Posterior vena cava (tissue), 2 donors: ENCODE measurements at places on chromosomes 5 and 9. TPM values are rescaled to one million over a fixed set of nuclear protein-coding genes. Genes with fewer than 3 reads are reported as not detected.

Gene DCANP1
- total RNA-seq: not detected

Gene MATR3
- 148 TPM for total RNA-seq

Gene CLIC3
- 1.9 TPM for total RNA-seq

Gene MAMDC4
- total RNA-seq: 2.4 TPM

Gene ATP10B
- not detected for total RNA-seq

Gene PAM
- total RNA-seq: 357 TPM

Gene C9orf153
- total RNA-seq: 0.24 TPM

Gene ECSCR
- total RNA-seq: 46.6 TPM

- no peak for DNase-seq
These were observed 335.4 kb downstream of the MAN2A1 start for GRCh38 chr5:110025160-110025559.

DNA sequence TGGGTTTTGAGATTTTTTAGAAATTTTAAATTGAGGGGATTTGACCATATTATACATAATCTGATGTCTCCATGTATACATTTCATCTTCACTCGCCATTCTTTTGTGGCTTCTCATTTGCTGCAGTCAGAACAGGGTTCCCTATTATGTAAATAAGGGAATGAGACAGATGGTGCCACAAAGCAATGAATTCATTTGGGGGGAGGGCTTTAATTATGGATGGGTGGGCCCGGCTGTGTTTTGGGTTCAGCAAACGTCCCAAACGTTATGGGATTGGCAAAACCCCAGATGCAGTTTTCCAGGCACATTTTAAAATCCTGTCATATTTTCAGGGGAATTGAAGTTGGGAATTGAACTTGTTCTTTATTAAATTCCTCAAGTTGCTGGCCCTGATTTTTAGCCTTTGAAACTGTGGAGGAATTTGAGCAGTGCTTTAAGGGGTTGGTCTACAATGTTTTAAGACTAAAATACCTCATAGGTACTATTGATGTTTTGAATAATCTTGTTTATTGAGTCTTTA lies 558.5 kb upstream of the ZNF462 start:
- no peak for DNase-seq

DNA sequence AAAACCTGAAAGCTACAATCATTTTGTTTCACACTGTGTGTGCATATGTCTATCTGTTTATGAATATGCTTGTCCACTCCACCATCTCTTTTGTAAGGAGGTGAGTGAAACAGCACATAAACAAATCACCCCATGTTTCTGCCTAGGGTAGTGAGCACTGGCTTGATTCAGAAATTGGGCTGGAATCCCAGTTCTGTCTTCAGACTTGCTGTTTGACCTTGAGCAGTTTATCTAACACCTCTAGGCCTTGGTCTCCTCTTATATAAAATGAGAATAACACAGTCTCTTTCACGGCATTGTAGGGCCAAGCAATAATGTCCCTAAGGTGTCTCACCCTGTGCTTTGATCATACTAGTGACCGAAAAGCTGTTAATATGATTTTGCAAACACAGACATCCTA lies 61.2 kb downstream of the ZNF366 start:
- no peak for DNase-seq

DNA sequence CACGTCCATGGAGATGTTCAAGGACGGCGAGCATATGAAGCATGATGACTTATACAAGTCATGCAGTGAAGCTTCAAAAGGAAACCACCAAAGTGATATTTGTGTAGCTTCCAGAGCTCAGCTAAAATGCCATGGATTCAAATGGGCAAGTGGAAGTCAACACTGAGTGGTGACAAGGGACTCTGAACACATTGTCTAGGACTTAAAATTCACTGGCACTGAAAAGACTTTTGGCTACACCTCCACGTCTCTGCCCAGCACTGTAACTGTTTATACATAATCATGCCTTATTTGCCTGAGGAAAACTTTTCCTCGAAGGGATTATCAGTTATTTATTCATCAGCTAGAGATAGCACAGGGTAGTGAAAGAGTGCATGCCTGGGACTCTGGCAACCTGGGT lies 15.2 kb downstream of the CTXN3 start:
- DNase-seq: no peak

DNA sequence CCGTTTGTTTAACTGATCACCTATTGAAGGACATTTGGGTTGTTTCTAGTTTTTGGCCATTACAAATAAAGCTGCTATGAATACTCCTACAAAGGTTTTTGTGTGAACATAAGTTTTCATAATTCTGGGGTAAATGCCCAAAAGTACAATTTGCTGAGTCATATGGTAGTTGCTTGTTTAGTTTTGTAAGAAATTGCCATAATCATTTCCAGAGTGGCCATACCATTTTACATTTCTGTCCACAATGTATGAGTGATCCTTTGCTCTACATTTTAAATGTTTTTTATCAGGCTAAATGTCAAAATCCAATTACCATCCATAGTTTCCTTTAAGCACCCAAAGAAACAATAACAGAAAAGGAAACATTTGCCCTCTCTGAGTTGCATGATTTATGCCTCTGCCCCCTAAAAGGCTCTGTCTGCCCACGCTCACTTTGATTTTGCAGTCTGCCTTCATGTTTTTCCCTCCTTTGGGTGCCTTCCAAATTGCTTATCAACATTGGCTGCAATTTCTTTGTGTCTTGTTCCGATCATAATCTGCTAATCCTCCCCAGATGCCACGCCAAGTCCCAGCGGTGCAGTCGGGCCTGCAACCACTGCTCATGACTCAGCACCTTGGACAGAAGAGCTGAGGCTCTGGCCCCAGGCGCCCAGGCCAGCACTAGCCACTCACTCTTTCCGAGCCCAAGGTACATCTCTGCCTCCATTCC lies 339.2 kb downstream of the PIK3R1 start:
- DNase-seq: peak; percentile 95

DNA sequence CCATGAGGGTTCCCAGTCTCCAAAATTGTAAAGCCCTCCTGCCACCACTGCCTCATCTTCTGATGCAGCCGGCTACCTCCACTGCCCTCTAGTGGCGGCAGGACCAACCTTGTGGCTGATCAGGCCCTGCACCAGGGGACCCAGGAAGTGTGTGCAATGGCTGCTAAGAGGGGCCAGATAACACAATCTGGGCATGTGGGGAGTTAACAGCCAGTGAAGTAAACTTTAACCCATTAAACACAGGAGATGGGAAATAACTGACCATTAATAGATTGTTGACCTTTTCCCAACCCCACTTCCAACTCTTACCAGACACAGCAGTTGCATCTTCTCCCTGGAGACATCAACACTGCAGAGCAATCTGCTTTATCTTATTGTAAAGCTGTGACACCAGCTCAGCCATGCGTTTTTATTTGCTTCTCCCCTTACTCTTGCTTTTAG lies 63.3 kb downstream of the FREM1 start:
- peak; percentile 78 for DNase-seq

DNA sequence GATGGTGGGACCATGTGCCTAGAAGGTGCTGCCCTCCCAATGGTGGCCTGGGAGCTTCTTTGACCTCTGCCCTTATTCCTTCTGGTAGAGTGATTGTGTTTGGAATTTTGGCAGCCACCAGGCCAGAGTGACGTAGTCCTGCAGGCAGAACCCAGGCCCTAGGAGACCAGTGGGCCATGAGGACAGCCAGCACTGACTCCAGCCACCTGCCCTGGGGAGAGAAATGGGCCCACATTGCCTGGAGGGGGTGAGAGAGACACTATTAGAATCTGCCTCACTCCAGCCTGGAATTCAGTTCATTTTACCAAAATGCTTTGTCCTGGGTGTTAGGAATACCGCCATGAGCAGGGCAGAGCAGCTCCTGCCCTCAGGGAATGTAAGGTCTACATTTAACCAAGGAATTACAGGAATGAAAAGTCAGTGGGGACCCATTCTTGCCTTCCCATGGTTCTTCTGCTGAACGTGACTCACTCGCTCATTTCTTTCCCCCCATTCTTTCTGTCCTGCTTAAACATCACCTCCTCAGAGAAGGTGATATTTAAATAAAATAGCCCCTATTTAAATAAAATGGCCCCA lies 5.5 kb upstream of the COL27A1 start:
- DNase-seq: no peak

DNA sequence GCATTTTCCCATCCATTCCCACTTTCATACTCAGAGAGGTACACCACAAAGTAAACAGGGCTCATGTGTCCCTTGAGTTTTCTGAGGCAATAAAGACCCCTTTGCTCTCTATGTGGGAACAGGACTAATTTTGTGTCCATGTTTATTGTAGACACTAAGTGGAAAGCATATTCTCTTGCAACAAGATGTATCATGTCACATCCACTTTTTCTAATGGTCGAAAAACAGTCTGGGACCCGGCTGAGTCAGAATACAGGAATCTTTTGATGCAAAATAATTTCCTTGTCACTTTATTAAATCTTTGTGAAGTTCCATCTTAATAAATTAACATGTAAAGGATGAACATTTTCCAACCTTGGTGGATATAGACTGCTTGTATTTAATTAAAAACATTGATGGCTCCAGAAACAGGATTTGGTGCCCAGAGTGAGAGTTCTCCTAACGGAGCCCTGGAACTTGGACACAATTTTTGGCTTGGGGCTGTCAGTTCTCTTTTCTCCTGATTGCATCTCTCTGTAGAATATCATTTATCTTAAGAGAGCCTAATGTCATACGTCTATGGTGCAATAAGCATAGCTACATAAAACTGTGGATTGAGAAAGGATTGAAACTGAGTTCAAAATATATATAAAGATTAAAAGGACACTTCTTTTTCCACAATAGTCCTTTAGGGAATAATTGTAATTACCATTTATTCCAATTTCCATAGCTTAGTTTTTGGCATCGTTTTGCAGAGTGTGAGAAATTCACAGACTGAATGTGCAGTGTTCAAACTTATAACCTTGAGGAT lies 1116.7 kb upstream of the SEMA6A start:
- no peak for DNase-seq

DNA sequence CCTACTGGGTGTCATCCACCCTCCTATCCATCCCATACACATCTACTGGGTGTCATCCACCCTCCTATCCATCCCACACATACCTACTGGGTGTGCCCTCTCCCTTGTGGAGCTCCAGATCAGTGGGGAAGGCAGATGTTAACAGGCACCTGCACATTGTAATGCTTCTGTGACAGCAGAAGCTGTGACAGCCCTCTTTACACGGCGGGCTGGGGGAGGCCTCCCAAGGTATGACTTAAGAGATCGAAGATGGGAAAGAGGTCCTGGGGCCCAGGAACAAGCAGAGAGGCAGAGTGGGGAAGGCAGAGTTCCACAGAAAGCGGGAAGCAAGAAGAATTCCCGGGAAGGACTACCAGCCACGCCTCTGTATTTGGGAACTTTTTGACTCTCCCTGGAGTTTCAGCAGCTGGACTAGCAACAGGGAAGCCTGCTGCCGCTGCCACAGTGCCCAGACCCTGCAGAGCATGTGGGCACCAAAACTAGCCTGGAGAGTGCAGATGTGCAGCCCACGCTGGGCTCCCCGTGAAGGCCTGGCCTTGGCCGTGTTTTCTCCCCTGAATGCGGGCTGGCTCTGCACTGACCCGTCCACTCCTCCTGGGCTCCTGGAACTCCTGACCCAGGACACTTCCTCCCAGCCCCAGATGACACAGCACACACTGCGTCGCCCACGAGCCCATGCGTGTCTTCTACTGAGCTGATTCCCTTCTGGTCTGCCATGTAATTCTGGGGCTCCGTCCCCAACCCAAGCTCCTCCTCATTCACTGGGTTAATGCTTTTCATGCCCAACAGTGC lies 9.3 kb downstream of the TOR1A start:
- DNase-seq: no peak

- DNase-seq: no peak
These were observed 55.4 kb upstream of the CTNNA1 start for GRCh38 chr5:138697720-138698360.

GRCh38 chr5:7331131-7331530 lies 64.8 kb upstream of the ADCY2 start:
- no peak for DNase-seq

GRCh38 chr5:54889826-54890225 lies 95.6 kb downstream of the ESM1 start:
- DNase-seq: no peak

GRCh38 chr5:144812763-144813162 lies 642.1 kb downstream of the KCTD16 start:
- DNase-seq: no peak

DNA sequence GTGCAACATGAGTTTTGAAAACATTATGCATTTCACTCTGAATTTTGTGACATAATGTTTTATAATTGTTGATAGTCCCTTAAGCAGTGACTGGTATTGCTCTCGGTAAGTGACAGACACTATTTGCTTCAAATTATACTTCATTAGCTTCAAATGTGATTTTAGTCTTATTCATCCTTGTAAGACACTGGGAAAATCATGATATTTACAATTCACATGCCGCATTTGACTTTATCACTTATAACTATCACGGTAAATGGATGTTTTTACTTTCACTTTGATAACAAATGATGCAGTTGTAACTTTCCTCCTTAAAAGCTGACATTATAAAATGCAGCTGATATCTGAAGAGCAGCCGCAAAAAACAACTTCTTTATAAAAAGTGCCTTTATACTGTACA lies 44.1 kb upstream of the ITGA2 start:
- no peak for DNase-seq

GRCh38 chr9:108783326-108783725 lies 72.5 kb downstream of the ACTL7B start:
- no peak for DNase-seq

GRCh38 chr5:8500426-8500825 lies 631.5 kb downstream of the MTRR start:
- DNase-seq: no peak

DNA sequence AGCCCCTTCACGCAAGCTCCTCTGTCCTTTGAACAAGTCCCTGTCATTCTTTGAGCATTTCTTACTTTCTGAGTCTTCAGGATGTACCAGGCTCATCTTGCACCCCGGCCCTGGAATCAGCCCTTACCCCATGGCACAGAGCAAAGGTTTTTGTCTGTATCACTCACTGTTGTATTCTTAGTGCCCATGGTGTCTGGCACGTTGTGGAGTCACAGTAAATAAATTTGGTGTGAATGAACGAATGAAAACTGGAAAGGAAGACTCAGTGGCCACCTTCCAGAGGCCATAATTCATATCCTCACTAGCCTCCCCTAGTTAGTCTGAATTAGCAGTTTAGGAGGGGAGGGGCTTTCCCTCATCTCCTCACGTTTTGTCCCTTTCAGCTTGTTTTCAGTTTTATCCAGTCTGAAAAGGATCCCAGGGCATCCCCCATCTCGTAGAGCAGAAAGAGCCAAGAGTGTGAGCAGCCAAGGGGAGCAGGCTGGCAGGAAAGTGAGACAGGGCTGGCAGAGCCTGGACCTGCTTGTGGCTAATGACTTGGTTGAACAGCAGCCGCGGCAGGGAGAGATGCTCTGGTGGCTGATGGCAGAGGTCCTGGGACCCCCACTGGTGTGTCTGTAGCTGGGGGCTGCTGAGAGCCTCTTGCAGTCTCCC lies 42.7 kb downstream of the ZNF618 start:
- no peak for DNase-seq

GRCh38 chr5:60208716-60209115 lies 315.2 kb upstream of the PDE4D start:
- no peak for DNase-seq

- no peak for DNase-seq
These were observed 268.6 kb downstream of the ISL1 start for GRCh38 chr5:51651889-51652288.

DNA sequence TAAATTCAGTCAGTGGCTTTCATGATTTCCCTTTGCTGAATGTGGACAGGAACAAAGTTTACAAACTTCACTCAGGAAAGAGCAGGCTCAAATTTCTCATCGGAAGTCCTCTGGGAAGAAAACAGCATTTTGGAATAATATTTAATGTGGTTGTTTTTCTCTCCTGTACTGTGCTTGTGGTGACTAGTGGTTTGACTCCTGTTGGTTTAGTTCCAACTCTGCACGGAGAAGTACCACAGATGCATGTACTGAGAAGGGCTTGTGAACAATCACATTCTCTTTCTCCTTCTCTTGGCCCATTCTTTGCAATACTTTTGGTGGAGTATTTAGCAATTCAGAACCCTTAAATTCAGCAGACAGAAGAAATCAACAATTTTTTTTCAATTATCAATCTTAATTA lies 13.3 kb downstream of the MPDZ start:
- no peak for DNase-seq
